Fibroblast of villous mesenchyme (primary cell): ENCODE measurements at places on chromosomes 6 and 20. TPM values are rescaled to one million over a fixed set of nuclear protein-coding genes. Genes with fewer than 3 reads are reported as not detected.

Gene GMPR
- 4.7 and 7.1 TPM in 2 replicates for total RNA-seq

DNA sequence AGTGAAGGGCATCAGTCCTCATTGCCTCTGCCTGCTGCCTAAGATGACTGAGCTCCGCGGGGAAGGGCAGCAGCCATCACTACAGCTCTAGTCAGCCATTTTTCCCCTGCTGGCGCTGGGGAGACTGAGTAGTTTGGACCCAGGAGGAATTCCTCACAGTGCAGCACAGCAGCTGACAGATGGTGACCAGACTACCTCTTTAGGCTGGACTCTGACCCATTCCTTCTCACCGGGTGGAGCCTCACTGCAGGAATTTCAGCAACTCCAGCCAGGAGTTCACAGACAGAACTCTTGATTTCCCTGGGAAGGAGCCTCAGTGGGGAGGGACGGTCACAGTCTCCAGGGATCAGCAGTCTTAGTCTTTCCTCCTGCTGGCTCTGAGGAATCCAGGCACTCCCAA lies 492.0 kb upstream of the MMS22L start:
- no peak for DNase-seq

GRCh38 chr6:85675030-85675819 lies 32.5 kb upstream of the SYNCRIP start:
- DNase-seq = peak; percentile 84

GRCh38 chr6:56541741-56542360 lies 100.8 kb downstream of the DST start:
- no peak for DNase-seq

DNA sequence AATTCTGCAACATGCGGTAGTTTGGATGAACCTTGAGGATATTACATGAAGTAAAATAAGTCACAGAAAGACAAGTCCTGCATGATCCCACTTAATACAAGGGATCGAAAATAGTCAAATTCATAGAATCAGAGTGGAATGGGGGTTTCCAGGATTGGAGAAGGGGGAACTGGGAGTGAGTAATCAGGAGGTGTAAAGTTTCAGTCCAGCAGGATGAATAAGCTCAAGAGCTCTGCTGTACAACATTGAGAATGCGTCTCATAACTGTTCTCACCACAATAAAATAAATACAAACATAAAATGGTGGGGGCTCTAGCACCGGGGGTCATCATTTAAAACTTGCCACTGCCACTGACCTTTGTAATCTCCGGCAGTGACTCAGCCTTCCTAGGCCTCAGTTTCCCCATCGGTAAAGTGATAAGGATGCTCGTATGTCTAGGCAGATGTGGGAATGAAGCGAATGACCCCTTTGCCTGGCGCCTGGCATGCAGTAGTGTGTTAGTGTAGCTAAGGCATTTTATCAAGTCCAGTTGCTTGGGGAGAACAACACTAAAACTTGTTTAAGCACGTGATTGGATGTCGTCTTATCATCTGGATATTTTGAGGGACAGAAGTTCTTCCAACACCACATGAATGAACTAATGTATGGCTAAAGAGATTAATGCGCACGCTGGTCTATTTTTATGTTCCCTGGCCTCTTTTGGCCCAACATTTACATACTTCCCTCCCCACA lies 421.1 kb downstream of the QKI start:
- DNase-seq = no peak
